ENCODE measurements at places on chromosomes 4 and X.

DNA sequence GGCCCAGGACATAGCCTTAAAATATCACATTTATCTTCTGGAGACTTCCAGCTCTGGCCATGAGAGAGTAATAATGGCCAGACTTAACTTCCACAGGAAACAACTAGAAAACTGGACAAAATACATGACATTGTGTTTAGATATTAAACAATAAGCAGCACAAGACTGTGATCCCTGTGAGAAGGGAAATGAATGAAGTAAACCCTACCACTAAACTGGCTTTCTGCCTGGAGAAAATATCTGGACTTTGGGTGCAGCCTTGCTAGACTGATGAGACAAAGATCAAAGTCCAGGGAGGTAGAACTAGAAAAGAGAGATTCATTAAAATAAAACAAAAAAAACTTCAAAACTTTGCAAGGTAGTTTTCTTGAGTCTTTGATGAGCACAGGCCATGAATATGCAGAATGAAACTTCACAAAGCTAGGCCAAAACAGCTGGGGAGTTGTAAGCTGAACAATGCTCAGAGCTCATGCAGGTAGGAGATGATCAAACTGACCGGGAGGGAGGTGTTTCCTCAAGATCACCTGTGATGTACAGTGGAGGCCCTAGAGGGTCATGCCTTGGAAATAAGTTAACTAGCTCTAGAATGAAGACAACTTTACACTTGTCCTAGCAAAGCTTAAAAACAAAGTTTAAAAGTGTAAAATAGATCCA, 147.0 kb upstream of the SH3RF1 start:
- no peak for DNase-seq

DNA sequence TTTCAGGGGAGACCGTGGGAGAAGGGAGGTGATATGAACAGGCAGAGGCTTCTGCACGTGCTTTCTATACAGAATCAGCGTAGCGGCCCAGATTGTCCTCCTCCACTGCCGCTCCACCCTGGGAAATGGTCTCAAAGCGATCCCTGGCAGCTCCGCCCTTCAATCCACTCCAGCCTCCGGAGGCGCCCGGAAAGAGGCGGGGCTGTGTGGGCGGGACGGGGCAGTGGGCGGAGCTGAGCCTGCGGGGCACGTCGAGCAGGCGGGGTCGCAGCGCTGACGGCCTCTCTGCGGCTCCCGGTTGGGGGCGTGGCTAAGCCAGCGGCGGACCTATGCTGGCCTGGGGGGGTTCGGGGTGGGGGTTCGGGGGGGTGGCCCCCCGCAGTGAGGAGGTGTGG, 210 bp upstream of the SMIM10L2A start:
- peak; percentile 79 for DNase-seq

GRCh38 chrX:31268359-31268758, 196.5 kb upstream of the FTHL17 start:
- DNase-seq, result no peak

GRCh38 chr4:185716141-185716551, 95.8 kb downstream of the SORBS2 start:
- DNase-seq, result peak; percentile 87

GRCh38 chr4:138053641-138054301, 188.4 kb downstream of the SLC7A11 start:
- DNase-seq, result peak; percentile 75

DNA sequence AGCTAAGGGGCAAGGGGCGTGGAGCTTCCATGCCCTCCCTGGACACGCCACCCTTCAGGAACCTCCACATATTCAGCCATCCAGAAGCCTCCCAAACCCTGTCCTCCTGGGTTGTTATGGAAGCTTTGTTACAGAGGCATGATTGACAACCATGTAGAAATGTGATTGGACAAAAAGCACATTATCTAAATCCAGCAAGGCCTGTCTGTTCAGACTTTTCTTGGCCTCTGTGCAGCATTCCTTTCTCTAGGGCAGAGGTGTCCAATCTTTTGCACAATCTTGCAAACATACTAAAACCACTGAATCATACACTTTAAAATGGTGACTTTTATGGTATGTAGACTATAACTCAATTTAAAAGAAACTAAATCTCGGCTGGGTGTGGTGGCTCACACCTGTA, 12.7 kb downstream of the STEEP1 start:
- DNase-seq, result no peak

DNA sequence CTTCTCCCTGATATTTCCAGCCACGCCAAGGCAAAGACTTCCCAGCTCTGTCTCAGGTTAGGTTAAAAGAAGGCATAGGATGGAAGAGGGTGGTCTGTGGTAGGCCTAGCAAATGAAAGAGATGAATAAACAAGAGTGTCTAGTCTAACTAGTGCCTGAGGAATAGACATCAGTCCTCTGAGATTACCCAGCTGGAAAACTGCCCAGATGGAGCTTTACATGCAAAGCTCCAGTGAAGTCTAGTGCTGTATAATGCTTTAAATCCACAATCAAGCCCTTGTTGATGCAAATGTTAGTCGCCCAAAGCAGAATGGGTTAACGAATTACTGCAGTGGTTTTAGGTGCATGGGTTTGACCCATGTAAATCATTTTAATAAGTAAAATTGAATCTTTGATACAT, 24.8 kb upstream of the GUCY1B1 start:
- DNase-seq, result no peak

GRCh38 chr4:121676345-121677075, 20.3 kb downstream of the ANXA5 start:
- no peak for DNase-seq

DNA sequence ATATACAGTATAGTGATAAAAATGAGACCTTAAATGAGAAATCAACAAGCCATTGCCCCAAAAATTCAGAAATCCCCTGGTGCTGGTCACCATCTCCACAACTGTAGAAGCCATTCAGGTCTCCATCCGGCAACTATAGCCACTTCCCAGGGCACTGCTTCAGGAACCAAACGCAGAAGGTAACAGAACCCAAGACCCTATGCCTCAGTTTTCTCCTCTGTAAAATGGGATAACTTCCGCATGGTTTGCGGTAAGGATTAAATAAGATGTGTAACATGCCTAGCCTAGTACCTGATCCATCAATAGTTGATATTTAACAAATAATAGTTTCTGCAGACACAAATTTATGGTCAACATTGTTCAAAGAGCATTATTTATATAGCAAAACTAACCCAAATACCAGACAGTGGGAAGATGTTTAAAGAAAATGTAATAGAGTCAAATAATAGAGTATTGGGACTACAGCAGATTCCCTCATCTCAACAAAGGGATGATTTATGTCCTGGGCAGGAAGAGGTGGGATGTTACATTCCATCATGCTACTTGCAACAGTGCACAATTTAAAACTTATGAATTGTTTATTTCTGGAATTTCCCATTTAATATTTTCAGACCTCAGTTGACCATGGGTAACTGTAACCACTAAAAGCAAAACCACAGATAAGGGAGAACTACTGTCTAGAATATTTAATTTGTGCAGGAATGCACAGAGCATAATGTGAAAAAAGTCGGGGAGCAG, 30.0 kb downstream of the IRF2 start:
- DNase-seq, result peak; percentile 44

DNA sequence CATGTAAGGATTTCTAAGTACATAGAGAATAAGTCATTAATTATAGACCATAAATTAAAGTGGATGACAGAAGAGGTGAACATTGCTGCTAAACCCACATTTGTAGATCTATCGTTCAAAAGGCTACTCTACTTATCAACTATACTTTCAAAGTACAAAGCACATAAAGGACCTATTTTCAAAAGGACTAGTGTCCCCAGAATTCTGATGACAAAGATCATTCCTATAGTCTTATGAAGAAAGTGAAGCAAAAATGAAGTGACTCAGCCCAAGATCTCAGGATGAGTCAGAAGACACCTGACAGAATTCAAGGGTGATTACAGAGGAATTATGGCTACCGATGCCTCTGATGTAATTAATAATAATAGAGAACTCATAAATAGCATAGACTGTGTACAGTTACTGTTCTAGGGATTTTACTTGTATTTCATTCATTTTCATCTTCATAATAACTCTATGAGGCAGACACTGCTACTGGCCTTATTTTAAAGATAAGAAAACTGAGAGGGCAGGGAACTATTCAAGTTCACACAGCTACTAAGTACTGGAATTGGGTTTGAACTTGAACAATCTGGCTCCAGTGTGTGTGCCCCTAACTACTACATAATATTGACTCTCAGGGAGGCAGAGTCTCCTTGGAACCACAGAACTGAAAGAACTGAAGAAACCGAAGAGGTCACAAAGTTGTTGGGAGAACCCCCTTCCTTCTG, 17.1 kb downstream of the USP46 start:
- DNase-seq, result peak; percentile 75

GRCh38 chr4:40672528-40673522, 43.2 kb upstream of the RBM47 start:
- peak; percentile 99 for DNase-seq

- no peak for DNase-seq
These were observed 887.3 kb upstream of the DIAPH2 start for GRCh38 chrX:95797344-95797743.

DNA sequence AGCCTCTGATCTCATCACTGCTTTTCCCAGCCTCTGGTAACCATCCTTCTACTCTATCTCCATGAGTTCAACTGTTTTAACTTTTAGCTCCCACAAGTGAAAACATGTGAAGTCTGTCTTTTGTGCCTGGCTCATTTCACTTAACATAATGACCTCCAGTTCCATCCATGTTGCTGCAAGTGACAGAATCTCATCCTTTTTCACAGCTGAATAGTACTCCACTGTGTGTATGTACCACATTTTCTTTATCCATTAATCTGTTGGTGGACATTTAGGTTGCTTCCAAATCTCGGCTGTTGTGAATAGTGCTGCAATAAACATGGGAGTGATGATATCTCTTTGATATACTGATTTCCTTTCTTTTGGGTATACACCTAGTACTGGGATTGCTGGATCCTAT, 109.5 kb downstream of the FRYL start:
- no peak for DNase-seq

GRCh38 chrX:153649178-153649914, 2.3 kb downstream of the DUSP9 start:
- DNase-seq, result peak; percentile 32

DNA sequence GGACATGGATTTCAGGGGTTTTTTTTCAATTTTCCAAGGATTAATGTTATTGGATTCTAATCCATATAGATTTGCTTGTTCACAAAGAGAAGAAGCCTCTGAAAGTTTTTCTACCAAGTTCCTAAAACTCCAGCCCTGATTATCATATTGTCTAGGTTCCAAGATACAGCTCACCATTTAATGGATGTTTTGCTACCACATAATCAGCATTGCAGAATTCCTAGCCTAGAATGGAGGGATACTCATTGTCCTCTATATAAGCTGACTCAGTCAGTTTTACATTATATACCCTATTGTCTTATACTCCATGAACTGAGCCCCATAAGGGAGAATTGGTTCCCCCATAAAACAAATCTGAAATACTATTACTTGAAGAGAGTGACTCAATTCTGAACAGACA, 664.7 kb upstream of the FAM241A start:
- no peak for DNase-seq

GRCh38 chr4:113976741-113977525, 2.5 kb downstream of the ARSJ start:
- DNase-seq, result no peak

DNA sequence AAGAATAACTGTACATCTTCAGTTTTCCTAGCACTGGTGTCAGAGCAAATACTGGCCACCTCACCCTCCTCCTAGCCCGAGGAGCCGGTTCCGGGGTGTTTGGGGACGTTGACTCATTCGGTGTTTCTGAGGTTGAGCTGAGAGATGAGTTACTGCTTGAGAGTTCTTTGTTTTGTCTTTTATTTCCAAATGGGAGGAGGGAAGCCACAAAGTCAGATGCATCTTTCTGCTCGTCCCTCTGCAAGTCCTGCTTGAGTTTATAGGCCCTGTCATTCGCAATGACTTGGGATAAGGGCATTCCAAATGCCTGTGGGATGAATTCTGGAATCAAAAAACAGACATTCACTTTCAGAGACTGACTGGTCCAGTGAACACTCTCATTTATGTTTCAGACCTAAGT, 77.5 kb downstream of the HCCS start:
- DNase-seq, result peak; percentile 55

DNA sequence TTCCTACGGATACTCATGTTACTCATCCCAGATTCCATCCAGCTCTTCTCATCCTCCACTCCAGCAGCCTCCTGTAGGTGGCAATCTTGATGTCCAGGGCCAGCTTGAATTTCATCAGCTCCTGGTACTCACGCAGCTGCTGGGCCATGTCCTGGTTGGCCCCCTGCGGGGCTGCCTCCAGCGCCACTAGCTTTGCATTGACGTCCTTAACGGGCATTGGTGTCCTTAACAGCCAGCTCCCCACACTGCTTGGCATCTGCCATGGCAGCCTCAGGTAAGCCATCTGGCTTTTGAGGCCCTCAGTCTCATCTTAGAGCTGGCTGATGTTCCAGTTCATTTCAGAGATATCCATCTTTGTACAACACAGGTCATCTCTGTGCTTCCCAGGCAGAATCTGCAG, 223.7 kb downstream of the FGF13 start:
- DNase-seq, result no peak

- no peak for DNase-seq
These were observed 30.6 kb downstream of the TACC3 start for GRCh38 chr4:1751919-1752283.

DNA sequence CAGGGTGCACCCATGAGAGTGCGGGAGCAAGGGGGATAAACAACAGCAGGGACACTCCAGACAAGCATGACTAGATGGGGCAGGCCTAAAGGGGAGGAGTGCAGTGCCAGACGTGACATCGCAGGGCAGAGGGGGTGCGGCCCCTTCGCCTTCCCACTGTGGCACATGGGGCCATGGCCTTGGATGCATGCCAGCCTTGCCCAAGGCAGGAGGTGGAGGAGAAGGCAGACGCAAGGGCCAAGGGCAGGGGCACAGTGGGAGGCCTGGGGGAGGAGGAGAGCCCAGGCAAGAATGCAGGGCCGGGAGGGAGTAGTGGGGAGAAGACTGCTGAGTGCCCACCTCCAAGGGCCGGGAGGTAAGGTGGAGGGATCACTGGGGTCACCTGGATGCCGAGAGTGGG, 21.6 kb downstream of the PNMA6E start:
- DNase-seq, result no peak

GRCh38 chr4:77155631-77156452, 1.2 kb upstream of the CCNG2 start:
- DNase-seq, result no peak

- DNase-seq, result no peak
These were observed 63.2 kb downstream of the SH3RF1 start for GRCh38 chr4:169207436-169208089.

GRCh38 chr4:39124885-39125599, 57.3 kb upstream of the WDR19 start:
- DNase-seq, result no peak

DNA sequence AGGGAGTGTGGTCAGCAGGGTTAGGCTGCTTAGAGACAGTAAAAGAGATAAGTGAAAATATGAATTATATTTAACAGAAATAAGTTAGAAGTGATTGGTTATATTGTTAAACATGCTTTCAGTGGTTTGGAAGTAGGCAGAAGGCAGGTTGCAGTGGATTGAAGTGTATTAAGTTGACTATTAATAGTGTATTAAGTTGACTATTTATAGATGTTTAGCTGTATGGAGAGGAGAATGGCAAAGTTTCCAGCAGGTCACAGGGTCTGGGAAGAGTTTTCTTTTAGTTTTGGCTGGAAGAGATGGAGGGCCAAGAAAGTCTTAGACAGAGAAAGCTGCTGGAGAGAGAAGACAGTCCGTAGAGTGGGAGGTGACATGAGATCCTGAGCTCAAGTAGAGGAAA, 7.9 kb downstream of the SMIM20 start:
- DNase-seq, result no peak

- DNase-seq, result no peak
These were observed 51.9 kb upstream of the MAGEA4 start for GRCh38 chrX:151860827-151861226.

GRCh38 chr4:103845075-103845474, 125.3 kb upstream of the TACR3 start:
- DNase-seq, result no peak

All from kidney tubule cell (primary cell).